ENCODE measurements at places on chromosomes 12 and 14.

DNA sequence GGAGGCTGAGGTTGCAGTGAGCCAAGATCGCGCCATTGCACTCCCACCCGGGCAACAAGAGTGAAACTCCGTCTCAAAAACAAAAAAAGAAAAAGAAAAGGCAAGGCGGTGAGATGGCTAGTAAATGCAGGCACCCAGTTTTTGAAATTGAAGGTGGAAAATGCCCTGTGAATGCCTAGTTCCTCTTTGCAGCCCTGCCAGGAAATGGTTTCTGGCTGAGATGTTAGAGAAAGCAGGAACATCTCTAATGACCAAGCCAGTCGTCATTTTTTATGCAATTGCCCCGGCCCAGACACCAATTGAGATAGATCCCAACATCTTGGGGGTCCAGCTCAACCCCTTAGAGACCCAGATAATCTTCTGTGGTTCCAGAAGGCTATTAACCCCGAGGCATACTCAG is 17.0 kb downstream of the SLC8A3 start:
- no peak for DNase-seq

GRCh38 chr12:57242691-57243454 is 8.1 kb downstream of the STAC3 start:
- DNase-seq = peak; percentile 71

- DNase-seq = no peak
These were observed 55.5 kb downstream of the ETV6 start for GRCh38 chr12:11705010-11705409.

GRCh38 chr12:29804019-29804418 is 20.3 kb upstream of the TMTC1 start:
- DNase-seq = no peak

- DNase-seq = no peak
These were observed 278.1 kb upstream of the LMO3 start for GRCh38 chr12:16884056-16884455.

DNA sequence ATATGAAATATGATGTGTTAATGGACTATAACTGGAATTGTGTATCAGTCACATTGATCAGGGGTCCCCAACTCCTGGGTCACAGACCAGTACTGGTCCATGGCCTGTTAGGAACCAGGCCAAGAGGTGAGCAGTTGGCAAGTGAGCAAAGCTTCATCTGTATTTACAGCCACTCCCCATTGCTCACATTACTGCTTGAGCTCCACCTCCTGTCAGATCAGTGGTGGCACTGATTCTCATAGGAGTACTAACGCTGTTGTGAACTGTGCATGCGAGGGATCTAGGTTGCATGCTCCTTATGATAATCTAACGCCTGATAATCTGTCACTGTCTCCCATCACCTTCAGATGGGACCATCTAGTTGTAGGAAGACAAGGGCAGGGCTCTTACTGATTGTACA is 72.3 kb downstream of the CDK17 start:
- no peak for DNase-seq

DNA sequence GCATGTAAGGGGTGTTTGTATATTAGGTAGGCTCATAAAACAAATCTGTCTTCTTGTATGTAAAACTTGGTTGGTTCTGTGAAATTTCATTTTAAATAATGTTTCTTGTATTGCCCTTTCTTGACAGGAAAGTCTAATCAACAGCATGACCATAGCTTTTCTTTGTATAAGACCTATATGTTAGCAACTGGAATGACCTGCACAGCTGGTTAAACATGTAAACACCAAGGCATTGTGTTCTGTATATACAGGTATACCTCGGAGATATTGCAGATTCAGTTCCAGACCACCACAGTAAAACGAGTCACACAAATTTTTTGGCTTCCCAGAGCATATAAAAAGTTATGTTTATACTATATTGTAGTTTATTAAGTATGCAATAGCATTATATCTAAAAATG is 183.6 kb downstream of the ERC1 start:
- no peak for DNase-seq

- no peak for DNase-seq
These were observed 22.4 kb downstream of the ARHGAP5 start for GRCh38 chr14:32099473-32099872.

- peak; percentile 91 for DNase-seq
These were observed 23.5 kb upstream of the ZFP36L1 start for GRCh38 chr14:68816183-68816942.

- DNase-seq = no peak
These were observed 520.1 kb downstream of the RMST start for GRCh38 chr12:97982684-97983083.

DNA sequence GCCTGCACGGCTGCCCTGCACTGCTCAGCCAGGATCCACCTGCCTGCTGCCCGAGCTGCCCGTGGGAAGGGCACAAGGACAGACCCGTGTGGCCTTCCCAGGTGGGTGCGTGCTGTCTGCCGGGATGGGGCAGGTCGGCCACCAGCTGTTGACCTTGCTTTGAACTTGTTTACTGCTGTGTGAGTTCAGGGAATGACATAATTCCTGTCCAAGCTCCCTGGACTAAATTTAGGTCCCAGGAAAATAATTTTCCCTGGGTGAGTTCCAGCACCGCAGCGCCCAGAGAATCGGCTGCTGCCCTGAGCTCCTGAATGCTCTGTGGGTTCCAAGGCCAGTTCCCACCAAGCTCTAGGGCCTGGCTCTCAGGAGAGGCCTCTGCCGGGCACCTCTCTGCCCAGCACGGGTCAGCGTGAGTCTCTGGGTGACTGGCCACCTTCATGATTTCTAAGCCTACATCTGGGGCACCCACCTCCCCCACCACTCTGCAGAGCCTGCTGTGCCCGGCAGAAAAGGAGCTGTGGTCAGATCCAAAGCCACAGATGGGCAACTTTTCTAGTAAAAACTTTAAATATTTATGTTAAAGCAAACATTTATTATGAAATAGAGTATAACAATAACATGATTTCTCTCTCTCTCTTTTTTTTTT is 27.2 kb upstream of the MLXIP start:
- DNase-seq = no peak

DNA sequence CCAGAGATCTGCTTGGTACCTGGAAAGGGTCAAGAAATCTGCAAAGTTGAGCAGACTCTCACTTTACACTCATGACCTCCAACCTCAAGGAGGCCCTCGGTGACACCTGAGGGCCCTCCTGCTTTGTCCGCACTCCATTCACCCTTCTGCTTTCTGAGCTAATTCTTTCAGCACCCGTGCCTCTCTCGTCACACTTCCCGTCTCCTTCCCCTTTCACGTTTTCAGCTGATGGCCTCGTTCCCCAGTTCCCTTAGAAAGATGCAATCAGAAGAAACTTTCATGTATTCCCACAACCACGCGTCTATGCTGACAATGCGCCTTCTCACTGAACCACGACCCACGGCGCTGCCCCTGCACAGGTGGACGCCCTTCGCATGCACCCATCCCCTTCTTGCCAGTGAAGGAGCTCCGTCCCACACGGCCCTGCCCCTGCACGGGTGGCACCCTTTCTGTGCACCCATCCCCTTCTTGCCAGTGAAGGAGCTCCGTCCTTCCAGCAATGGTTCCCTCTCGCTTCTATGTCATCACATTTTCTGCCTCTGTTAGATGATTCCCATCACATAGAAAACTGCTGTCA is 340.1 kb upstream of the FKBP4 start:
- DNase-seq = no peak

DNA sequence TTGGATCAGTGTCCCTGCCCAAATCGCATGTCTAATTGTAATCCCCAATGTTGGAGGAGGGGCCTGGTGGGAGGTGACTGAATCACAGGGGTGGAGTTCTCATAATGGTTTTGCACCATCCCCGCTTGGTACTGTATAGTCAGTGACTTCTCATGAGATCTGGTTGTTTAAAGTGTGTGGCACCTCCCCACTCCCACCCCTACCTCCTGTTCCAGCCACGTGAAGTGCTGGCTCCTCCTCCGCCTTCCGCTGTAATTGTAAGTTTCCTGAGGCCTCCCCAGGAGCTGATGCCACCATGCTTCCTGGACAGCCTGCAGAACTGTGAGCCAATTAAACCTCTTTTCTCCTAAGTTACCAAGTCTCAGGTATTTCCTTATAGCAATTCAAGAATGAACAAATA is 67.2 kb downstream of the FERMT2 start:
- no peak for DNase-seq

GRCh38 chr12:14774906-14775635 is 28.2 kb downstream of the WBP11 start:
- peak; percentile 15 for DNase-seq

DNA sequence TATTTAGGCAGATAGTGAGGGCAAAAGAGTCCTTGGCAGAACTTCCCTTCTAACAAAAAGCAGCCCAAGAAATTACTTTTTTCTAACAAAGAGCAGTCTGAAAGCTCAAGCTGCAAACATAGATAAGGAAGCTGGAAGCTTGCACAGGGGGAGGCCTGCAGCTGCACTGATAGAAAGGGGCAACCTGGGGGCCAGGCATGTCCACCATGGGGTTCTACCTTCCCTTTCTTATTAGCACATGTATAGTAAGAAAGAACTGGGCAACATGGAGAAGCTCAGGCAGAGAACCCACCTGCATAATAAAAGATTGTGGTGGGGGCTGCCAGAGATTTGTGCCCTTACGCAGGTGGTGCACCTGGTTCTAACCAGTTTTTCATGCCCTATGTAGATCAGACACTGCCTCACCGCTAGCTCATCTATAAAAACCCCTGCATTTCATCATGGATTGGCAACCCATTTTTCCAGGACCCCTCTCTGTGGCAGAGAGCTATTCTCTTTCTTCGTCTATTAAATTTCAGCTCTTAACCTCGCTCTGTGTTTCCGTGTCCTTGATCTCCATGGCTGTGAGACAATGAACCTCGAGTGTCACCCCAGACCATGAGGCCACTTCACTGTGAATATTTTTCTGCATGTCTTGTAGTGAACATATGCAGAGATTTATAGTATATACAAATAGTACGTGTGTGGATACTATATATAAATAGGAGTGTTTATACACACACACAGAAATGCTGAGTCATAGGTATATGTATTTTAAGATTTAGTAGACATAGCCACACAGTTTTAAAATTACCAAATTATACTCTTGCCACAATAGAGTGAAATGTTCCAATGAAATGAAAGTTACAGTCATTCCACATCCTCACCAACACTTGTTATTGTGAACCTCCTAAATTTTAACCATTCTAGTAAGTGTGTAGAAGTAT is 53.0 kb downstream of the PEX5 start:
- no peak for DNase-seq

GRCh38 chr14:68686724-68687123 is 106.1 kb downstream of the ZFP36L1 start:
- no peak for DNase-seq

DNA sequence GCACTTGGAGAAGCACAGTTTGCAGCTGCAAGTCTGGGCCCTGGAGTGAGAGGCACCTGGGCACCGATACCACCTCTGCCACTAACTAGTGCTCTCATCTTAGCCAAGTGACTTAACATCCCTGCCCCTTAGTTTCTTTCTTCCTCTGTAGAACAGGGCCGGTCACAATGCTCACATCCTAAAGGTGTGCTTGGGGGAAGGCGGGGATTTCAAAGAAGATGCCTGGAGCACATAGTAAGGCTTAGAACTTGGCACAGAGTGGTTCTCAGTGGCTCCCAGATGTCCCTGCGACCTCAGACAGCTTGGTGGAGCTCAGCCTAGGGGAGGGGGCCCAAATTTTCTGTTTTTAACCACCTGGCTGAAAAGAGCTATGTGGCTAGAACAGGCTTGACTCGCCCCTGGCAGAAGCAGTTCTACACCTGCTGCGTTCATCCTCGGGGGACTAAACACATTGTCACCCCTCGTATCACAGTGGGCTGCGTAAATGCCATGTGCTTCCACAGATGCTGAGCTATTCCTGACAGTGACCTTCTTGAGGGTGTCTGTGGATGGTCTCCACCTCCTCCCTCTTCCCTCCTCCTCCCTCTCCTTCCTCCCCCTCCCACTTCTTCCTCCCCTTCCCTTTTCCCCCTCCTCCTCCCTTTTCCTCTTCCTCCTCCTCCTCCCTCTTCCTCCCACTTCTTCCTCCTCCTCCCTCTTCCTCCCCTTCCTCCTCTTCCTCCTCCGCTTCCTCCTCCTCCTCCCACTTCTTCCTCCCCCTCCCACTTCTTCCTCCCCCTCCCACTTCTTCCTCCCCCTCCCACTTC is 112.1 kb downstream of the PHETA1 start:
- DNase-seq = no peak

DNA sequence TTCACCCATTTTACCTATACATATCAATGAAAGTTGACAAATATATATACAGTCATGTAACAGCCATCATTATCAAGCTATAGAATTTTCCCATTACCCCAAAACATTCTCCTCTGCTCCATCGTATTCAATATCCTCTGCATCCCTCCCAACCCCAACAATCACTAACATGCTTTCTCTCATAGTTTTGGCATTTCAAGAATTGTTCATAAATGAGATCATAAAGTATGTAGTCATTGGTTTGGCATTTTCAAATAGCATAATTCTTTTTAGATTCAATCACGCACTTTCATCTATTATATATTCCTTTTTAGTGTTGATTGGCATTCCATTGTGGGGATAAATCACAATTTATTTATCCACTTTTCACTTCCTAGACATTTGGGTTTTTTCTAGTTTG is 866.0 kb upstream of the TMEM132C start:
- DNase-seq = no peak

DNA sequence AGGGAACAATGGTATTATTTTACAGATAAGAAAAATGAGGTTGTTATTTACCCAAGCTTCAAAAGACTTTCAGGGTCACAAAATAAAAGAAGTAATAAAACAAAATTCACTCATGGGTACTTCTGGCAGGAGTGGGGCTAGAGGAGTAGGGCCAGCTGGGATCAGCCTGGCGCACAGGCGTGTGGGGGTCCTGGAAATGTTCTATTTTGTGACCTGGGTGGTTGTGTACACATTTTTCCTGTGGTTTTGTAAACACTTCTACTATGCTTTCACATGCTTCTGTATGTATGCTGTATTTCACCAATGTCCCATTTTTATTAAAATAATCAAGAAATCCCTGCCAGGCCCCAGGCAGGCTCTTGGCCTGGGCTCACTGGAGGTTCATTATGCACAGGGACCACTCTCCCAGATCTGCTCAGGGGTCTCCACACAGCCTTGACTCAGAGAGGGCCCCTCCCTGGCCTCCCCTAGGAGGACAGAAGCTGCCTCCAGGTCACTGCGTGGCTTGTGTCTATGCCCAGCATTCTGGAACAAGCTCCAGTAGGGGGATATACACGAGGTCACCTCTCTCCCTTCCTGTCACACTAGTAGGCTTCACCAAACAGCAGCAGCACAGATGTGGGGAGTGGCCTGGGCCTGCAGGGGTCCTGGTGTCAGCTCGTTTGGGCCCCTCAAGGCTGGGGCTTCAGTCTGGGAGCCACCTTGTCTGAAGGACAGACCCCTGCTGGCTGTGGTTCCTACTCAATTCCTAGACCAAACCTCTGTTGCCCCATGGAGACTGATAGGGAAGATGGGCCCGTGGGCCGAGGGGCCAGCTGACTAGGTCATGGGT is 37.8 kb downstream of the ANAPC7 start:
- DNase-seq = no peak
